Naive thymus-derived CD8-positive, alpha-beta T cell (primary cell): ENCODE measurements at places on chromosomes 5 and 9. TPM values are rescaled to one million over a fixed set of nuclear protein-coding genes. Genes with fewer than 3 reads are reported as not detected.

The NIM1K gene
- 0.74 TPM for total RNA-seq

The P4HA2 gene
- total RNA-seq = not detected

The DENND4C gene
- total RNA-seq = 72.6 TPM

The DMRT1 gene
- total RNA-seq = not detected

The SPINK4 gene
- total RNA-seq = not detected

The PDE8B gene
- not detected for total RNA-seq

The AMBP gene
- total RNA-seq = not detected

The GOLPH3 gene
- 63.7 TPM for total RNA-seq

The NDUFB6 gene
- 23.0 TPM for total RNA-seq

DNA sequence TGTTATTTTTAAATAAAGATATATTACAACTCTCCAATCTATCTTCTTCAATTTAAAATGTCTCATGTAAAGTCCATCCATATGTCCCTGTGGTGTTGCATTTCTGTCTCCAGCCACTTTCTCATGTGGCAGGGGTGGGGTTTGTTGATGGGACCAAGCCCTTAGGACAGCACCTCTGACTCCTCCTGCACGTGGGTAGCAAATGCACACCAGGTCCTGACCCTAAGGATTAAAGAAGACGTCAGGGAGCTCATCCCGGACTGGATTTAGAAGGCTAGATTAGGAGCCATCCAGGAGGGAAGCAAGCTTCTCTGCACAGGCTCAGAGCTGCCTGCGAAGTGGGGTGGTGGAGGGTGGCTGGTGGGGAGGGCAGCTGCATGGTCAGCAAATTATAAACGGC is 38.9 kb upstream of the FAM120AOS start:
- H3K4me1 ChIP-seq = peaks cover 28% of the 10 kb centered on the region
- peaks cover 5% of the 10 kb centered on the region for H3K36me3 ChIP-seq
- no peak overlapping the region for H3K27ac ChIP-seq
- H3K4me3 ChIP-seq = no peak overlapping the region

DNA sequence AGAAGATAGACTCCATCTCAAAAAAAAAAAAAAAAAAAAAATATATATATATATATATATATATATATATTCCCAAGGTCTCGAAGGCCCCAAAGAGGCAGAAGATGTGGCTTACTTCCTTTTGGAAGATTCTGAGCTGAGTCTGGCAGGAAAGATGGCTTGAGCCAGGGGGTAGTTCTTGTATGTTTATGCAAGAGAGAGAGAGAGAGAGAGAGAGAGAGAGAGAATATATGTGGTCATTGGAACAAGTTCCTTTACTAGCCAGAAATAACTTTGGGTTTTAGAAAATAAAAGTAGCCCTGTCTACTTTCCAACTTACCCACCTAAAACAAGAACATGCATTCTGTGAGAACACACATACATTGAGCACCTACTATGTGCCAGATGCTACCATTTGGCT is 17.6 kb downstream of the NCS1 start:
- H3K36me3 ChIP-seq = no peaks in the 10 kb centered on the region
- H3K27me3 ChIP-seq = no peaks in the 10 kb centered on the region
- no peak overlapping the region for H3K4me3 ChIP-seq
- H3K27ac ChIP-seq = no peak overlapping the region
- no peak for DNase-seq

GRCh38 chr9:77495834-77496671 is 152.1 kb downstream of the GNA14 start:
- no peak overlapping the region for H3K4me3 ChIP-seq
- H3K27ac ChIP-seq = no peak overlapping the region
- no peaks in the 10 kb centered on the region for H3K4me1 ChIP-seq
- peaks cover 4% of the 10 kb centered on the region for H3K36me3 ChIP-seq
- no peak for DNase-seq

DNA sequence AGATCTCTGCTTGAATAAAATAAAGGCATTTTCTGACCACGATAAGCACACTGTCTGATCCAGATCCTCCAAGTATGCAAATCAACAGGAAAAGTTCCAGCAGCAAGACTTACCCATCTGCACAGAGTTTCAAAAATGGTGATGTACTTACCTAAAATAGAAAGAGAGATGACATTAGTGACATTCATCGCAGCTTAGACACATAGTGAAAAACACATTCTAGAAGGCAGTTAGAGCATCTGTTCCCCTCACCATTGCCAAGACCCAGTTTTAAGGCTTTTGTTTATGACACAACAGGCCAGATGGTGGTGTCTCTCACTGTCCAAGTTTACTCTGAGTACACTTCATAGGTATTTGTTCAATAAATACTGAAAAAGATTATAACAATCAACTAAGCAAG is 207.7 kb downstream of the PDE4D start:
- no peaks in the 10 kb centered on the region for H3K4me1 ChIP-seq
- no peak for DNase-seq
- no peak overlapping the region for H3K4me3 ChIP-seq
- H3K27me3 ChIP-seq = peaks cover 11% of the 10 kb centered on the region
- H3K36me3 ChIP-seq = no peaks in the 10 kb centered on the region

DNA sequence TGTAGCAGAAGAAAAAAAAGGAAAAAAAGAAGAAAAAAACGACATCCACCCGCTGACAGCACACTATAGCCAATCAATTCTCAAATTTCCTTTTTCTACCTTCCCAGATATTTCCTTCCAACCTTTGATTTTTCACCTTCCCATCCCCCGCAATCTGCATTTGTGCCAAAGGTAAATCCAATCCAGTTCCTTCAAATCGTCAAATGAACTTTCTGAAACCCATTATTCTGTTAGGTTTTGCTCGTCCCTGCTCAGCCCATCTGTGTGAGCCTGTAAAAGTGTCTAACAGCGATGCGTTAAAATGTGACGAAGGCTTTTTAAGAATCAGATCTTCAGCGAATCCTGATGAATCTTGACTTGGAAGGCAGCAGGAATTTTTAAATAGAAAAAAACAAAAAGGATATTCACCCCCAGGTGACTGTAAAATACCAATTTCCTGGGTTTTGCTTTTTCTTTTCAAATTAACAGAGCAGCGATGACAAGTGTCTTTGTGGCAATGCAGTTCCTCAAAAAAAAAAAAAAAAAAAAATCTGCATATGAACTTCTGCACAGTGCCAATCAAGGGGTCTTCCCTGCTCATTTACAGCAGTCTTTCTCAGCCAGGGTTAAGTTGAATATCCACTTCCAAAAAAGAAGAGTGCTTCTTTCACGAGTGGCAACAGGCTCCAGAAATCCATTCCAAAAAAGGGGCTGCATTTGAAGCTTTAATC is 367 bp upstream of the SHC3 start:
- H3K27ac ChIP-seq = no peak overlapping the region
- peaks cover 21% of the 10 kb centered on the region for H3K4me1 ChIP-seq
- H3K27me3 ChIP-seq = peaks cover 62% of the 10 kb centered on the region
- DNase-seq = no peak
- H3K4me3 ChIP-seq = peak overlapping the region; percentile 69

DNA sequence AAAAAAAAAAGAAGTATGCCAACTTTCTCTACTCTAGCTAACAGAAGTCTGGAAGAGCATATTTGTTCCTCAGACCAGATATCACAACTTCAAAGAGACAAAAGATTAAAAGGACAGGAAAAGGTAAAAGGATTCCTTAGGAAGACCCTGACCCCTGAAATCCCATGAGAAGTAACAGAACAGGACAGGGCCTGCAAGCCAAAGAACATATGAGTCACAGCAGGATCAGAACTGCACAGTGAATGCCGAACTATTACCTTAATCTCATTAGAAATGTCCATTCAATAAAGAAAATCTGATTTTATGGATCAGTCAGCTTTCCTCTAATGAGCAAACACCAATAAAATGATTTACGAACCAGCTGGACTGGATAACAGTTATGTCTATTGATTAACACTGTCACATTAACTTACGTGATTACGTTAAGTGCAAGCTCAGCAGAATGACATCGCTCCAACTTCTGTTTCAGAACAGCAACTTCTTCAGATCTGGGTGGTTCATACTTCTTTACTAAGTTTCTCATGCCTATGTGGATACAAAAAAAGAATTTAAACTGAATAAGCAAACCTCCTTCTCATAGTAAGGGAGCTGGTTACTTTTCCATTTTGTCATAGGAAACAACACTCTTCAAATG is 13.6 kb downstream of the CCNH start:
- DNase-seq = no peak
- no peaks in the 10 kb centered on the region for H3K27me3 ChIP-seq
- H3K36me3 ChIP-seq = peaks cover 31% of the 10 kb centered on the region
- peaks cover 41% of the 10 kb centered on the region for H3K4me1 ChIP-seq
- peak overlapping the region; percentile 32 for H3K27ac ChIP-seq

- H3K4me1 ChIP-seq = peaks cover 2% of the 10 kb centered on the region
- no peak overlapping the region for H3K27ac ChIP-seq
- peaks cover 19% of the 10 kb centered on the region for H3K27me3 ChIP-seq
- no peaks in the 10 kb centered on the region for H3K36me3 ChIP-seq
These were observed 22.0 kb downstream of the C9orf57 start for GRCh38 chr9:72038408-72038807.

DNA sequence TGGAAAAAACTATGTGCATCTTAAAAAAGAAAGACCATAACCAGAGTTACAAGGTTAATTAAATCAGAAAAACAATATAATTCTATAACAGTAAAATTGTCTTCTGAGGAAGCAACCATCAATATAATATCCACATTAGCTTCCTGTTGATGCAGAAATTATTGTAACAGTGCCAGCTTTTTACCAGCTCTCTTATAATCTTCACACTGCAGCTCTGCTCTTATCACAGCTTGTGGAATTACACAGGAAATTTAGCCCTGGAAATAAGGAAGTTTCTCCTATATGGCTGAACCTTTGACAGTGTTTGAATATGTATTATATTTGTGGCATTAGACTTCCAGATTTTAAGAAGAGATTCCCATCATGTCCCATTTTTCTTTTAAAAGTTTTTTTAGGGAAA is 49.1 kb upstream of the TEK start:
- no peak overlapping the region for H3K4me3 ChIP-seq
- H3K27ac ChIP-seq = no peak overlapping the region
- peaks cover 53% of the 10 kb centered on the region for H3K36me3 ChIP-seq
- no peaks in the 10 kb centered on the region for H3K4me1 ChIP-seq

DNA sequence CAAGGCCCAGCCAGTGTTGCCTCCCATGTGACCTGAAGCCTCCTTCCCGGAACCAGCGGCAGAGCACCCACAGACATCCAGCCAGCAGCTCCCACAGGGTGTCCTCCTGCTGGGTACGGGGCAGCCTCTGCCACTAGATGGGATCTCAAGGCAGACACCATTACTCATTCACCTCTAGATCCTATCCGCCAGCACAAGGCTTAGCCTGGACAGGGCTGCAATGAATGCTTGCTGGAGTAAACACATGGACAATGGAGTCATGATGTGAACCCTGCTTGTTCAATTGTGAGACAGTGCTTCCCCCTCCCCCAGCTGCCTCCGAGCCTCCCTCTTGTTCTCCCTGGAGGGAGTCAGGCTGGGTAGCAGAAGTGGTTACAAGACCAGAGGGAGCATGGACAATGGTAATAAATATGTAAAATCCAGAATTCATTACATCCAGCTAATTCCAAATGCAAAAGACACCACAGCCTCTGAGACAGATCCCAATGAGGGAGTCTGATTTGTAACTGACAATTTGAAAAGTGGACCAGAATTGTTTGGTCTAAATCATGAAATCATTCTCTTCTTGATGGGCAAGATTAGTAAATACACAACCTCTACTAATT is 132.0 kb downstream of the CRB2 start:
- H3K4me3 ChIP-seq = no peak overlapping the region
- no peaks in the 10 kb centered on the region for H3K4me1 ChIP-seq
- H3K27me3 ChIP-seq = no peaks in the 10 kb centered on the region
- peaks cover 2% of the 10 kb centered on the region for H3K36me3 ChIP-seq

GRCh38 chr9:131700076-131700475 is 39.8 kb downstream of the RAPGEF1 start:
- no peaks in the 10 kb centered on the region for H3K27me3 ChIP-seq
- no peak for DNase-seq
- H3K4me1 ChIP-seq = peaks cover 70% of the 10 kb centered on the region
- peak overlapping the region; percentile 57 for H3K27ac ChIP-seq
- H3K4me3 ChIP-seq = no peak overlapping the region

GRCh38 chr9:109159583-109159982 is 7.5 kb downstream of the FRRS1L start:
- peaks cover 31% of the 10 kb centered on the region for H3K27me3 ChIP-seq
- DNase-seq = no peak
- H3K4me1 ChIP-seq = no peaks in the 10 kb centered on the region
- H3K36me3 ChIP-seq = no peaks in the 10 kb centered on the region

GRCh38 chr5:156326718-156327259 is at the start of gene SGCD:
Gene SGCD (plus strand): TSS chr5:156327164.
- DNase-seq = no peak
- no peak within 1 kb of the TSS for H3K27ac ChIP-seq
- H3K4me3 ChIP-seq = no peak within 1 kb of the TSS
- H3K27me3 ChIP-seq = peaks cover 11% of the 10 kb centered on the region
- H3K36me3 ChIP-seq = no peaks in the 10 kb centered on the region

- H3K4me1 ChIP-seq = no peaks in the 10 kb centered on the region
- no peak for DNase-seq
- H3K27ac ChIP-seq = no peak overlapping the region
- H3K27me3 ChIP-seq = peaks cover 4% of the 10 kb centered on the region
- H3K36me3 ChIP-seq = no peaks in the 10 kb centered on the region
These were observed 31.6 kb downstream of the ELOVL7 start for GRCh38 chr5:60812426-60812825.

- H3K4me1 ChIP-seq = peaks cover 11% of the 10 kb centered on the region
- no peak overlapping the region for H3K4me3 ChIP-seq
- DNase-seq = no peak
- no peaks in the 10 kb centered on the region for H3K36me3 ChIP-seq
These were observed 99.2 kb downstream of the ZNF462 start for GRCh38 chr9:106962122-106962521.

- H3K4me3 ChIP-seq = no peak overlapping the region
- H3K36me3 ChIP-seq = no peaks in the 10 kb centered on the region
- peak overlapping the region; percentile 2 for H3K27ac ChIP-seq
- no peaks in the 10 kb centered on the region for H3K27me3 ChIP-seq
- DNase-seq = no peak
These were observed 62.2 kb downstream of the RAD23B start for GRCh38 chr9:107345327-107345726.

DNA sequence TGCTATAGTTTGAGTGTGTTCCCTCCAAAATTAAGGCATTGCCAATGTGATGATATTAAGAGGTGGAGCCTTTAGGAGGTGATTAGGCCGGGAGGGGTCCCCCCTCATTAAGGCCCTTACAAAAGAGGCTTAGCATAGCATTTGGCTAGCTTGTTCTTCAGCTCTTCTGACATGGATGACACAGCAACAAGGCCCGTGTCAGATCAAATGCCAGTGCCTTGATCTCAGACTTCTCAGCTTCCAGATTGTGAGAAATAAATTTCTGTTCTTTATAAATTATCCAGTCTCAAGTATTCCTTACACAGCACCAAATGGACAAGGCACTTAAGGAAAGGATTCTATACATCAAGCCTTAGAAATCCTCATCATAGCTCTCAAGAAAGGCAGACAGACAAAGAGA is 31.8 kb downstream of the SLC38A9 start:
- no peak overlapping the region for H3K4me3 ChIP-seq
- no peak overlapping the region for H3K27ac ChIP-seq
- peaks cover 6% of the 10 kb centered on the region for H3K36me3 ChIP-seq

GRCh38 chr9:21871256-21871975 is 69.0 kb downstream of the MTAP start:
- DNase-seq = no peak
- no peak overlapping the region for H3K27ac ChIP-seq
- peaks cover 58% of the 10 kb centered on the region for H3K36me3 ChIP-seq
- H3K4me3 ChIP-seq = no peak overlapping the region

- H3K36me3 ChIP-seq = no peaks in the 10 kb centered on the region
- no peaks in the 10 kb centered on the region for H3K4me1 ChIP-seq
- H3K27ac ChIP-seq = no peak overlapping the region
- no peaks in the 10 kb centered on the region for H3K27me3 ChIP-seq
- H3K4me3 ChIP-seq = no peak overlapping the region
These were observed 49.6 kb upstream of the UBAC1 start for GRCh38 chr9:136010615-136011361.
